ENCODE measurements at places on chromosomes 2 and 18.

GRCh38 chr18:39558658-39559057, 1993.1 kb upstream of the CELF4 start:
- no peak for DNase-seq

DNA sequence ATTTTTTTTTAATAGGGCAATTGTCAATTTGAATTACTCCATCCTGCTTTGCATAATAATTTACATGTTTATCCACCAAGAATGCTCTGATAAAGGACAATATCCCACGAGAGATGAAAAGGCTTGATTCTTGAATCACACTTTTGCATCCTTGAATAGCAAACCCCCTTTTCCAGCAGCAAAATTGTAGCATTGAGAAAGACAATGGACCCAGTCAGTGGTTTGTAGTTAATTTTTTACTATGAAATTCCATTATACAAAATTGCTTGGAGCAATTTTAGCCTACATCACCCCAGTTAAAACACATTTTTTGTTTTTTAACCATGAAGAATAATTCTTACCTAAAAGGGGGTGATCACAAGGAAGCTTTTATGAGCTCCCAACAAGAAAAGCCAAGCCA, 255.1 kb downstream of the RND3 start:
- DNase-seq = no peak

DNA sequence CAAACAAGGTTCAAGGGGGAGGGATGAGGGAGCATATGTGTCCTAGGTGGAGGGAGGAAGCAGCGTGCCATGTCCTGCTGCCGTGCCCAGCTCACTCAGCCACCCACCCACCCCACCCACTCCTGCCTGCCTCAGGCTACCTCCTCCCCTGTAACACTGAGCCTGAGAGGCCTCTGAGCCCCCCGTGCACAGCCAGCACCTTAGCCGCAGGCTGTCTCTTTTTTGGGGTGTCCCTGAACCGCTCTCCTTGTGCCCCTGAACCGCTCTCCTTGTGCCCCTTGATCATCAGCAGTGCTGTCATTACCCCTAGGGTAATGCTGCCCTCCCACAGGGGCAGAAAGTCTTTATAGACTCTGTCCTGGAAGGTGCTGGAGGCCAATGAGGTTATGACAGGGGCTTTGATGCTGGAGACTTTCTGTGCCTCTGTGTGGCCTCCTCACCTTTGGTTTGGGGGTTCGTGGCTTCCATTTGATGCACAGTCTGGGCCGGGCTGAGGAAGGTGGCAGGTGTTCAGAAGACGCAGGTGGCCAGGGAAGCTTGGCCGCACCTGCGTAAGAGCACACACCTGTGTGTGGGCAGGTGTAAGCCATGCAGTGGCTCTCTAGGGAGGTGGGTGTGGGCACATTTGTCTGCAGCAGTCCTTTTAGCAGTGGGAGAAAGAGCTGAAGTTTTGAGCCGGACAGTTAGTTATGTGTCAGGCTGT, 140.0 kb downstream of the SEPTIN10 start:
- peak; percentile 26 for DNase-seq

- no peak for DNase-seq
These were observed 13.2 kb downstream of the GALR1 start for GRCh38 chr18:77262643-77263465.
